LHCN-M2 (cell line): ENCODE measurements at places on chromosomes 13 and 19.
A peak's percentile ranks its signal among the peaks of the same experiment; 100 is the strongest.

GRCh38 chr19:28641395-28641794 is 571.6 kb downstream of the UQCRFS1 start:
- no peak for DNase-seq

DNA sequence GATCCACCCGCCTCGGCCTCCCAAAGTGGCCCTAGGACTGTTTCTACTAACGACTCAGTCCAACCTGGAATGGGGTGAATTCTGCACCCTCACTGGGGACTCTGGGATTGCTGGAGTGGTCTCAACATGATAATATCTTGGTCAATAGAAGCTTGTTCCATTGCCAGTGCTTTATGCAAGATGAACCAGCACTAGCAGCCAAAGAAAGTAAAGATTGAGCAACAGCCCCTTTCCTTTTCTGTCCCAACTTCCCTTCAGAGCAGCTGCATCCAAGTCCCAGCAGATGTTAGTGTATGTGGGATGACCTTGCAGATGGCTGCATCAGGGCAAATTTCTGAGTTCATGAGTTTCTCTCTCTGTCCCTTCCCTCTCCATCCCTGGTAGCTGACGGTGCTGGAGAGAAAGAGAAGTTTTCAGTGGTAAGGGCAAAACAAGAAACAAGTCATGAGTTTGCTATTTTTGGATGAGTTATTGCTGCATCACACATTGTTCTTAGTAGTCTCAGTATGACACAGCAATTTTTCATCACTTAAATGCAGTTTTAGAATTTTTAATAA is 183.6 kb upstream of the EDNRB start:
- DNase-seq, result peak; percentile 87

GRCh38 chr19:19410553-19411550 is 5.4 kb downstream of the GATAD2A start:
- no peak for DNase-seq

- DNase-seq, result no peak
Measured at GRCh38 chr13:20142023-20142926, 18.6 kb downstream of the GJA3 start.

GRCh38 chr13:51380269-51380668 is 40.8 kb downstream of the SERPINE3 start:
- peak; percentile 71 for DNase-seq

DNA sequence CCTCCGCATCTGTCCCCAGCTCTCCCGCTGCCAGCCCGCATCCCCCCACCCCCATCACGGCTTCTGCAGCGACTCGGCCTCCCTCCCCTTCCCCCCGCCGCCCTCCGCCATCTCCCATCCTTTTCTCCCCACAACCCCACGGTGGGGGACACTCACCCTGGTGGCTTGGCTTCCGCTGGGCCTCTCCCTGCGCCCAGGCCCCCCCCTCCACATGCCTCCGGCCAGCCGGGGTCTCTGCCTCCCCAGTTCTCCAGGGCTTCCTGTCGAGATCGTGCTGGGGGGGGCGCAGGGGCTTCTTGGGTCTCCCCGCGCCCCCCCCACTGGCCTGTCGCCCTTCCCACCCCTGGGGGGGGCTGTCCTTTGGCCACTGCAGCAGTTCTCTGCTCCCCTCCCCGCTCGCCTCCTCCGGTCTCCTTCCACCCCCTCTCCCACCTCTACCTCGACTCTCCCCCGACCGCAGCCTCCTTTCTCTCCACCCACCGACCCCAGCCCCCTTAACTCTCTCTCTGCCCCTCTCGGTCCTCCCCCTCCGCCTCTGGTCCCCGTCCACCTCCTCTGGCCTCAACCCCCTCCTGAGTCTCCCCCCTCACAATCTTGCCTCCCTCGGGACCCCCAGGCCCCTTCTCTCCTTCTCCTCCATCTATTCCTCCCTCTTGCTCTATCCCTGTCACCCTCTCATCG is 17.1 kb downstream of the LRRC4B start:
- no peak for DNase-seq

DNA sequence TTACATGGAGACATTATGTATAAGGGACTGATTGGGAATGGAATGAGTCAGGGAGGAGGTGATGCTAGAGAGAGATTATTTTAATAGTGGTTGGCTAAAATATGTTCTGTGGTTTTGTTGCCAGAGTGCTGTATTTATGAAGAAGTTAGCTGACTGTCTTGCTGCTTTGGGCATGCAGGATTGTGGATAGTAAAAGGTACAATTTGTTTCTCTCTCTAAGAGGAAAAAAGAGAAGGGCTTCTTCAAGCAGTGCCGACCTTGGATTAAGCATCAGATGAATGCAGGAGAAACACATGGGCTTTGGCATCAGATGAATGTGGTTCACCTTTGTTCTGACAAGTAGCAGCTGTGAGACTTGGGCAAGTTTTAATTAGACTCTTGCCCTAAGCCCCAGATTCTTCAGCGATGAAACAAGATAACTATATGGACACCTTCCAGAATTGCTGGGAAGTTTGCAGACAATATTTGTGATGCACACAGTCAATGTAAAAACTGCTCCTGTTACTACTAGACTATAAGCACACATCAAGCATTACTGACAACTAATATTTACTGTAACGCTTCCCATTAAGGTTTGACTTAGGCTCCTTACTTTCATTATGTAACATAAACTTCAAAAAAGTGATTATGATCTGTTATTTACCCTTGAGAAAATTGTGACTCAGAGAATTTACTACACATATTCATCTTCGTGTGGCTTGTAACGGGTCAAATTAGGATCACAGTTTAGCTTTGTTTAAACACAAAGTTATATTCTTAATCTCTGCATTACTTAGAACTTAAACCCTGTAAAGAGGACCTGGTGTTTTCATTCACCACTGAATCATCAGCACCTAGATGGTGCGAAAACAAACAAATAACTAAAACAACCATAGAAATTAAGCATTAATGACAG is 824.0 kb downstream of the PCDH9 start:
- DNase-seq, result peak; percentile 96

DNA sequence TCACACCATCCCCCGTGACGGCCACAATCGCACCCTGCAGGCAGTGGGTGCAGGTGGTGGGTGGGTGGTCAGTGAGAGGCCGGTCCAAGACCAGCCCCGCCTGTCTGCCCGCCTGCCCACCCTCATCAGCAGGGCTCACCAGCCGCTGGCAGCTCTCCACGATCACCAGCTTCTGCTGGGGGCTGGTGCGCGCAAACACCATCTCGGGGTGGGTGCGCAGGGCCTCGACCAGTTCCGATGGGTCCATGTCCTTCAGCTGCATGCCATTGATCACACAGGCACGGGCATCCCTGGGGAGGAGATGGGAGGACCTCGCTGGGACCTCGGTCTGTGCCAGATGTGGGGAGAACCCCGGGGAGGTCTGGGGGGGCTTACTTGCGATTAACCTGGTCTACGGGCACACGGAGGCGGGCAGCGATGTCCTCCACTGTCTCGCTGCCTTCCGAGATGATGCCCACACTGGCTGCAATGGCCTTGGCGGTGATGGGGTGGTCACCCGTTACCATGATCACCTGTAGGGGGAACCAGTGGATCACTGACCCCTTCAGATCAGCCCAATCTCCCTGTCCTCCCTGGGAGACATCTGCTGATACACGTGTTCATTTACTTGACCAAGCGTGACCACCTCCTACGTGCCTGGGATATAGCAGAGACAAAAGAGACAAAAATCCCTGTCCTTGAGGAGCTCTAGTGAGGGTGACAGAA is 8.0 kb downstream of the ATP4A start:
- peak; percentile 22 for DNase-seq

- DNase-seq, result no peak
Measured at GRCh38 chr19:3413796-3414327, 47.5 kb downstream of the NFIC start.

- DNase-seq, result peak; percentile 78
Measured at GRCh38 chr19:57560049-57560491, 407 bp upstream of the ZNF550 start.

DNA sequence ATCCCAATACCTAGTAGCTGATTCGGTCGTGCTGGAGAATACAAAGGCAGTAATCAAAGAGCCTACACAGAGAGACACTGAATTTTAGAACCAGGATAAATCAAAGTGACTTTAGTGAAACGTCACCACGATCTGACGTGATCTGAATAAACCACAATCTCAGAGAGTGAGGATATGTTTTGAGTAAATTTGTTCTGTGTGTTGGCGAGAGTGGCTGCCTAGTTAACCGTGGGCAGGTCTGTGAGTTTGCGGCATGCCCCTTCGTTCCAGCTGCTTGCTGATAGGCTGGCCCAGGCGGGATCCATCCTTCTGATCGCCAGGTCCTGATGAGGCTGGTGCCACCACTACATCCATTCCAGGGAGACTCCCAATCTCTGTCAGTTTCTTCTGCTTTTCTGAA is 40.4 kb downstream of the LRCH1 start:
- no peak for DNase-seq

- peak; percentile 63 for DNase-seq
Measured at GRCh38 chr13:51977625-51978024, 33.6 kb downstream of the ATP7B start.

GRCh38 chr13:102586615-102587014 is 10.2 kb upstream of the TPP2 start:
- DNase-seq, result no peak

GRCh38 chr13:46665633-46666482 is 112.9 kb downstream of the LRCH1 start:
- DNase-seq, result no peak

GRCh38 chr19:28598861-28599260 is 614.1 kb downstream of the UQCRFS1 start:
- DNase-seq, result no peak

- no peak for DNase-seq
Measured at GRCh38 chr19:20513189-20513904, 52.2 kb downstream of the ZNF737 start.

GRCh38 chr19:32810452-32810851 is 59.1 kb downstream of the SLC7A9 start:
- no peak for DNase-seq

GRCh38 chr13:89565476-89566100 is 1781.9 kb upstream of the MIR17HG start:
- DNase-seq, result no peak

- no peak for DNase-seq
Measured at GRCh38 chr13:106996867-106997618, 429.1 kb upstream of the ARGLU1 start.

DNA sequence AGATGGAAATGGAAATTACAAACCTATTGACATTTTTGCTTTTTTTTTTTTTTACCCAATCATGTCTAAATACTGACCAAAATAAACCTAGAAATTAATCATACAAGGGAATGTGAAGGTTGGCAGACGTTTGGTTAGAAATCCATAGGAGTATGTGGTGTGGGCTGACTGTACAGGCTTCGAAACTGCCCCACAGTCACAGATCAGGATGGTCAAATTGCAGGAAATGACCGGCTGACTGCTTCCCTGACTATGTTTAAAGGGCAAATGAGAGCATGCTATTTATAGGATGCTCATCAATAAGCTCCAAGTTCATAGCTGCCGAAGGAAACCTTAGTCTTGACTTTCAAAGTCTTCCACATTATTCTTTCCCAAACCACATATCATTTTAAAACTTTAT is 118.4 kb downstream of the COG6 start:
- DNase-seq, result peak; percentile 57

DNA sequence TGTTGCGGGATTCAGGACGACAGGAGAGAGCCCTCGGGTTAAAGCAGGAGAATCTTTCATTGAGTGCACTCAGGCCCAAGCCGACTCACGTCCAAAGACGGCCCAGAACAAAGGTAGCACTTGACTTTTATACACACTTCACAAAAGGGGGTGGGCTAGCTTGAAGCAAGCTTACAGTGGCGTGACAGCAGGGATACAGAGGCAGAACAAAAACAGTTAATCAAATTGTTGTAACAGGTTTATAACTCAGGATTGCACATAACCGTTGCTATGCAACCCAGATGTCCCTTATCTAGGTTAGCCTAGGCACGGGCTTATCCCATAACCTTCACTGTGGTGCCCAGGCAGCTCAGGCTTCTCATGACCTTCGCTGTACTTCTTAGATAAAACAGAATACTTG is 2.0 kb downstream of the MED25 start:
- no peak for DNase-seq

- DNase-seq, result peak; percentile 13
Measured at GRCh38 chr19:31610018-31610417, 260.8 kb upstream of the TSHZ3 start.

GRCh38 chr13:98495627-98496478 is 81.1 kb downstream of the STK24 start:
- no peak for DNase-seq

GRCh38 chr13:96090240-96091101 is 564 bp downstream of the HS6ST3 start:
- no peak for DNase-seq

GRCh38 chr19:8147582-8147978 is 1.8 kb downstream of the FBN3 start:
- no peak for DNase-seq

GRCh38 chr19:11400798-11401197 is 16.7 kb upstream of the EPOR start:
- no peak for DNase-seq

- peak; percentile 90 for DNase-seq
Measured at GRCh38 chr13:34435338-34435737, 506.7 kb upstream of the NBEA start.

GRCh38 chr19:31145007-31145406 is 204.2 kb downstream of the TSHZ3 start:
- no peak for DNase-seq

DNA sequence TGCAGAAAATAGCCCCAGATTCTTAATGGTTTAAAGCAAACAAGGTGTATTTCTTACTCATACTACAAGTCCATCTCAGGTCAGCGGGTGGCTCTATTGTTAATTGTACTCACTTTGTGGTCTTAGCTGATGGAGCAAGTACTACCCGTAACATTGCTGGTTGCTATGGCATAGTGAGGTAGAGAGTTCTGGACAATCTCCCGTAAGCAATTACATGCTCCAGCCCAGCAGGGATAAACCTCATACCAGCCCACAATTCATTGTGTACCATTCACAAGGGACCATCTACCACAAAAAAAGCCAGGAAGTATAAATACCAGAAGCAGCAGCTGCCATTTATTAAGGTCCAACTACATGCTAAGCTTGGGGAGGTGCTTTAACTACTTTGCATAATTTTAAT is 167.1 kb downstream of the PCDH9 start:
- DNase-seq, result peak; percentile 35

DNA sequence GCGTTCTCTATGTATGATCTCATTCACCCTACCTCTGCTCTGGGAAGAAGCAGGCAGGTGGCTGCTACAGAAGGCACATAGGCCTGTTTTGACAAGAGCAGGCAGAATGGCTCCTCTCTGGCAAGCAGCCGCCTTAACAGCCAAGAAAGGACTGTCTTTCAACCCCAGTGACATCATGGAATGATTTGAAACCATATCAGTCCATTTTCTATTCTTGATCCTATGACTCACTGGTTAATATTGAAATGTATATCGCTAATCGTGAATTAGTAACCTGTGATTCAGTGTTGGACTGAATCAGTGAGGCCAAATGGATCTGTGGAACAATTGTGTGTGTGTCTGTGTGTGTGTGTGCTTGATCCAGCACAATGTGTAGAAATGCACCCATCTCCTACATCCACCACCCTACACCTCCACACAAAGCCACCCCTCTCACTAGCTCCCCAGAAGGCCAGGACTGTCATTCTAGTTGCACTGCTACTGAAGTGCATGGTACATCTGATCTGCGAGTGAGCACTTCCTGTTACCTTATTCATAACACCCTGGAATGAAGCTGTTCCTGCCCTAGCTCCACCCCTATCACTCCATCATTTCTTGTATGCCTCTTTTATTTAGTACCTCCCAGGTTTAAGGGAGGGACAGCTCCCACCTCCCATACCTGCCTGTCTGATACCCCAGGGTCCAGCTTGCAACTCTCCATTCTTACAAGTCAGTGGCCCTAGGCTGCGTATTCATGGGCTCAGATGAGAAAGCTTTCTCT is 460.0 kb downstream of the FOXO1 start:
- DNase-seq, result peak; percentile 26
